ENCODE measurements at places on chromosomes 6 and 20.

DNA sequence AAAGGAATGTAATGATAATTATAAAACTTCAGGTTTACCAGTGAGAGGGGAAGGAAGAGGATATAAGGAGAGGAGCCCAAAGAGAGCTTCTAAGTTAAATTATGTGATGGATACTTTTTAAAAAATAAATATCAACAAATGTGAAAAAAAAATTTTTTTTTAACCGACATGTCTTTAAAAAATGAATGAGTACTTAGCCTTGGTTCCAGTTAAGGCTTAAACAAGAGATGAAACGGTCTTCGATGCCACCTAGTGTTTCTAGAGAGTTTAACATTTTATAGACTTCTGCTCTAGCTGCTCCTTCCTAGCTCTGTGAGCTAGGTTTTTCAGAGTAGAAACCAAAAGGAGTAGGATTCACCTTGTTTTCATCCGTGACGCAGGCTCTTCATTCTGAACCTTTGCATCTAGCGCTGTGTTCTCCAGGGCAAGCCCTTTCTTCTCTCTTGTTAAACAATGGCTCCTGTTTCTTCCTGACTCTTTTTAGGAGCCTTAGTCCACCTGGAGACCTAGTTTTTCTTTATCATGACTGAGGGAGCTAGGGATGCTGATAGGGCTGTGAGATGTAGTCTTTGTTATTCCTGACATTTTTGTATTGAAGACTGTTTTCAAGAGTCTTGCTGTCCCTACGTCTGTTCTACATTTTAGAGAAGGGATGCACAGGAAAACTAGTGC lies 42.4 kb upstream of the GNRH2 start:
- no peak for DNase-seq

GRCh38 chr20:19969507-19970255 lies 47.5 kb upstream of the NAA20 start:
- DNase-seq, result no peak

DNA sequence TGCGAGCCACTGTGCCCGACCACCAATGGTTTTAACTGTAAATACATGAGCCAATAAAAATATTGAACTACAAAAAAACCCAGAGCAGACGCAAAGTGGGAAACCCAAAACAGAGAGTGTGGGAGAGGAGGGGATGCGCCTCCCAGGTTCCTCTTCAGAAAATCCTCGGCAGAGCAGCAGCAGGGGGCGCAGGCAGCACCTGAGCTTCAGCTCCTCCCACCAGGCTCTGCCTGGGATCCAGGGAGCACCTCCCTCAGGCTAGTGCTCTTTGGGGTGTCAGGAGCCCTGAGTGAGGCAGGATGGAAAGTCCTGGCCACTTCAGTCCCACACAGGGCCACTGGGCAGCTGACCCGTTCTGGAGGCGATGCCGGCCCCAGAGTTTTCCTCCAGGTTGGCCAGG lies 536.9 kb upstream of the CDH4 start:
- DNase-seq, result no peak

GRCh38 chr6:169669889-169670288 lies 31.9 kb downstream of the WDR27 start:
- no peak for DNase-seq

DNA sequence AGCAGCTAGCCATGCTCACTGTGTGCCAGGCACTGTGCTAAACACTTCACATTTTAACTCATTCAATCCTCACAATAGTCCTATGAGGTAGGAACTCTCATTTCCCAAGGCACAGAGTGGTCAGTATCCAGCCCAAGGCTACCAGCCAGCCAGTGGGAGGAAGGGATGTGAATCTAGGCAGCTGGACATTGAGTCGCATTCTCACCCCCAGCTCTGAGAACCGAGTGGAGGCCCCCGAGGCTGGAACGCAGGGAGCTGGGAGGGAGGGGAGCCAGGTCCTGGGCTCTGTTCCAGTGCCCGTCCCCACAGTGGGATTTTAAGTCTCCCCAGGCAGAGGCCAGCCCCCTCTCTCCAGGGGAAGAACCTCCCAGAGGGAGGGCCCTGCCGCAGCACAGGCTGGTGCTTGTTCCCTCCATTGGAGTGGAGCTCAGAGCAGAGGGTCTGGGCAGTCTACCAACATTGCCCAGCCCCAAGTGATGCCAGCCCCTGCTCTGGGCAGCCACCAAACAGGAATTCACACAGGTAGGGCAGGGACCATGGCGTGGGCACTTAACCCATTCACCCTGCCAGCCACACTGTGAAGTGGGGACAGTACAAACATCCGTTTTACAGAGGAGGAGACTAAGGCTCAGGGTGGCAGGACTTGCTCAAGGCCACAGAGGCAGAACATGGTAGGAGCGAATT lies 131.3 kb downstream of the CEBPB start:
- DNase-seq, result no peak

DNA sequence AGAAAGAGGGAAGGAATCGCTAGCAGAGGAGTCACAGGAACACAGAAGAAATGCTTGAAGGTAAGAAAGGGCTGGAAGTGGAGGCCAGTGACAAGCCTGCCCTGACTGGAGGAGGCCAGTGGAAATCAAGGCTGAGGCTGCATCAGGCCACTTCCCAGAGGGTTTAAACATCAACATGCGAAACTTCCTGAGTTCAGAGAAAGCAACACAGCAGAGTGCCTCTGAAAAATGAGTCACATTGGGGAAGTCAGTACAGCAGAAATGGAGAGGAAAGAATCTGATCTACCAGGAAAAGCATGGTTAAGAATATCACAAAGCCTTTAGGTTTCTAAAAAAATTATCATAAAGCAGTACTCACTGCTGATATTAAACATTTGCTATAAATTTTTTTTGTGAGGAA lies 23.3 kb downstream of the NAPB start:
- no peak for DNase-seq

All from stimulated activated CD4-positive, alpha-beta T cell treated with anti-CD3 and anti-CD28 coated beads, Interleukin-4, amount 100 ng/mL, for 48 hours (primary cell).